ENCODE measurements at places on chromosomes 7 and 10.

DNA sequence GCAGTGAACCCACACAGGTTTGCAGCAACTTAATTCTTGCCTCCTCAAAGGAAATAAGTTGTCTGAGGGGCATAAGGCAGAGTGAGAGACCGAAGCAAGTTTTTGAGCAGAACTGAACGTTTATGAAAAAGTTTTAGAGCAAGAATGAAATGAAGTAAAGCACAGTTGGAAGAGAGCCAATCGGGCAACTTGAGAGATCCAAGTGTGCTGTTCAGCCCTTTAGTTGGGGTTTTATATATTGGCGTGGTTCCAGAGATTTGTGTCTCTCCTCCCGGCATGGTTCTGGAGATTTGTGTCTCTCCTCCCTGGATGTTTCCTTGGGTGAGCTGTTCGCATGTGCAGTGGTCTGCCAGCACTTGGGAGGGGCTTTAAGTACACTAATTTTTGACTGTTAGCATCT is 141.4 kb upstream of the DGKB start:
- no peak for DNase-seq

DNA sequence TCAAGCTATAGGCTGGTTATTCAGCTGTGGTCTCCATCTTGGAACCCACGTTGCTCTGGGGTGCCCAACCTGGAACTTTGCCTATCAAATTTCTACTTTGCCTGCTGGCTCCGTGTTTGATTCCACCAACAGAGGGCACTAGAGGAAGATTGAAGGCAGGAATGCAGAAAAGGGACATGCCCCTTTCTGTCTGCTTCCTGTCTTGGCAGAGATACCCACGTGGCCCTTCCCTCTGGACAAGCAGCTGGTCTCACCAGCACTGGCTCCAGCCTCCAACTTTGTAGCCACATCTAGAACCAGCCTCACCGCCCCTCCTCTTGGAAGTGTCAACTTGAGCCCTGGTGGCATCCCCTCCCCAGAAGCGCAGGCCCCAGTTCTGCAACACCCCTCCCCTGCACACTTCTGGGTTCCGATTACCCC is 52.1 kb upstream of the ZNF438 start:
- peak; percentile 71 for DNase-seq

GRCh38 chr7:30467271-30467670 is 11.3 kb downstream of the NOD1 start:
- no peak for DNase-seq

DNA sequence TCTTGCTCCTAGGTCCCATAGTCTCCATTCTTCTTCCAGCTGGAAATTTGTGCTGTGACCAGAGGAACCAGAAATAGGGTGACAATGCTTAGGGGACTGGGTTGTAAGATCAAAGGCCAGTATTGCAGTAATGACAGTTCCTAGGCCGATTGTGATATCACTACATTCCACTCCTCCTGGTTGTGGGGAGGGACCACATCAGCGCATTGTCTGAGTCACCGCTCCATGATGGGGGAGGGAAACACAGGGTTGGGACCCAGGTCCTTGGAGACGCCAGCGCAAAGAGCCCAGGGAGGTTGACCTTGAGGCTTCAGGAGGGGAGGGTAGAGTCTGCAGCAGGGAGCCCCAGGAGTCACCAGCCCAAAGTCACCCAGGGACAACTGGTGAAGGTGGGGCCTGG is 20.8 kb upstream of the GGCT start:
- no peak for DNase-seq

- no peak for DNase-seq
Measured at GRCh38 chr7:7895004-7895650, 73.5 kb upstream of the GLCCI1 start.

DNA sequence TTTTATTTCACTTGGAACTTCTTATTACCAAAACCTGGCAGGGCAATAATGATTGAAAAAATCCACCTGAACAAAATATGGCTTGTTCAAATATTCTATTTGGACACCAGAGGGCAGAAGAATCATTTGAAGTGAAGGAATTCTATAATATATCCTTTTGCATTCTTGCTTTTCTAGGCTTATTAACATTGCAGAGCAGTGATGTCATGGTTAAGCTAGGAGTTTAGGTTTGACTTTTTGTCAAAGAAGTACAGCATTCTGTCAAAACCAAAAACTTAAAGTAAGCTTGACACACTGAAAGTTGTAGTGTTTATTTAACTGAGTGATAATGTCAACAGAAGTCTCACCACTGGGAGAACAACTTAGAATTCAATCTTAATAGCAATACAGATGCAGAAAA is 156.0 kb downstream of the SEMA3D start:
- DNase-seq, result peak; percentile 80

DNA sequence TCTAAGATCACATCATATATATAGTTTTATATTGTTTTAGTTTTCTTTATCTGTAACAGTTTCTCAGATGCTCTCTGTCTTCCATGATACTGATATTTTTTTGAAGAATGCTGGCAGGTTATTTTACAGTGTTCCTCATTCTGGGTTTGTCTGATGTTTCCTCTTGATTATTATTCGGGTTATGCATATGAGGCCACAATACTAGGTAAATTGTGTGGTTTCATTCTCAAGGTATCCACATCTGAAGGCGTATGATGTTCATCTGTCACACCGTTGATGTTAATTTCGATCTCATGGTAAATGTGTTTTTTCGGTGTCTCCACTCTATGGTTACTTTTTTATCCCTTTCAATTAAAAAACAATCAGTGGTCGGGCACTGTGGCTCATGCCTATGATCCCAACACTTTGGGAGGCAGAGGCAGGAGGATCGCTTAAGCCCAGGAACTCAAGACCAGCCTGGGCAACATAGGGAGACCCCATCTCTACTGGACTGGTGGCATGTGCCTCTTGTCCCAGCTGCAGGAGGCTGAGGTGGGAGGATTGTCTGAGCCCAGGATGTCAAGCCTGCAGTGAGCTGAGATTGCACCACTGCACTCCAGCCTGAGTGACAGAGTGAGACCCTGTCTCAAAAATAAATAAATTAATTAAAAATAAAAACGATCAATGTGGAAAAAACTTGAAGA is 108.9 kb downstream of the TPST1 start:
- no peak for DNase-seq

DNA sequence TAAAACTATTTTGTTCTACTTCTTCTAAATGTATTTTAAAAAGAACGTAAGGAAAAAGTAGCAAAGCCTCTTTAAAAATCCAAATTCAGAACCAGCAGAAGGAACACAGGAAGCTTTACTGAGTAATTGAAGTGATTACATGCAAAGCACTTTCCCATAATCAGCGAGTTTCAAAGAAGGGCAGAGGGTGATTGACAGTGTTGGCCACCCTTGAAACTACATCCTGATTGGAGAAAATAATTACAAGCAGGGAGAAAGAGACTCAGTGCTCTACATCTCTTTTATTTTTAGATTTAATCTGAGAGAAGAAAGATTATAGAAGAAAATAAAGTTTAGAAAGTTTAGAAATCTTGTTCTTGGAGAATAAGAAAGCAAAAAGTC is 20.3 kb upstream of the HGF start:
- DNase-seq, result no peak

DNA sequence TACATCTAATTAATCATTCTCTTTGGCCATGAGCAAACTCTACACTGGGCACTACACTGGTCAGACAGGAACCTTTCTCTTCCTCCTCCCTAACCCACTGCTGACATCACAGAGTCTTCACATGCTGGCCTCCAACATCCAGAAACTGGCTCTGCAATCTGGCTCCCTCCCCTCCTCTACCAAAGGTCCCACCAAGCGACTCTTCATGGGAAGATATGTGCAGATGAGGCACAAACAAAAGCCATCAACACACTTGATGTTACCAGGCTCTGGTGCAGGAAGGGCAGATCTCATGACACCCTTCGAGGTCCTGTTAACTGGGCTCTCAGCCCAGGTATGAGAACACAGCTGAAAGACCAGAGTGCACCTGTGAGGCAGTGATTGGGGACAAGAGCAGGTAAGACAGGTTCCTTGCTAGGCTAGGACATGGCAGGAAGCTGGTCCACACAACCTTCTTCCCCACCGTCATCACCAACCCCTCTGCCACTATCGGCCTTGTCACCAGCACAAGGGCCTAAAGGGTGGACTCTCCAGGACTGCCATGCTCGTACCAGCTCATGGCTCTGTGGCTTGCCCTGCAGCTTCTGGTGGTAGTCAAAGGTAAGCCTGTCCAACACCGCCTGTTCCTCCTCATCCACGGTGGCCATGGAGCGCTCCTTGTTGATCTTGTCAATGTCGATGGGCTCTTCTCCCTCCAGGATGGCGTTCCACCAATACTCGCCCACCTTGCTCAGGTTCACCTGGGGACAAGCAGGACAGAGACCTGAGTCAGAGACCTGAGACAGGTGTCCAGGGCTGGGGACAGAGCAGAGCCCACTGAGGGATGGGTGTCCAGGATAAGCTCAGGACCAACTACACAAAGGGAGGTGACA is 66.6 kb upstream of the CAMK2B start:
- DNase-seq, result no peak

- DNase-seq, result no peak
Measured at GRCh38 chr7:93039786-93040185, 78.0 kb downstream of the SAMD9 start.

- DNase-seq, result no peak
Measured at GRCh38 chr10:75159519-75159918, 48.1 kb downstream of the SAMD8 start.

- no peak for DNase-seq
Measured at GRCh38 chr10:118458957-118459641, 117.0 kb upstream of the FAM204A start.

- no peak for DNase-seq
Measured at GRCh38 chr7:30846378-30846777, 65.3 kb upstream of the AQP1 start.

DNA sequence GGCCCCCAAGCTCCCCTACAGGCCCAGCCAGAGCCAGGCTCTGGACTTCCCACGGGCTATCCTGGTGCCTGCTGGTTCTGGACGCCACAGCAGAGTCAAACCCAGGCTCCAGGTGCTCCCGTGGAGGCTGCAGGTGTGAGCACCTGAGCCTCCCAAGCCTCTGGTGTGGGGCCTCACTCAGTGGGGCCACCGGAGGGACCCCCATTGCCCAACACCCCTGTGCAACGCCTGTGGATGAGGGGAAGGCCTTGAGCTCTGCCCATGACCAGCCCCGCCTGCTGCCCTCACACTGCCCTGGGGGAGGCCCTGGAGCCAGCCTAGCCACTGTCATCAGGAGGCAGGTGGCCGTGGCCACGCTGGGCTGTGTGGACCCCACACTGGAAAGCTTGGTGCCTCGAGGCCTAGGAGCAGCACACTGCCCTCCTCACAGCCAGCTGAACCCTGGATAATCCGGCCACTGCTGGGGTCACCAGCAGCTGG is 229.3 kb downstream of the MAD1L1 start:
- DNase-seq, result no peak

- no peak for DNase-seq
Measured at GRCh38 chr7:74318043-74318442, 28.8 kb downstream of the CLIP2 start.

DNA sequence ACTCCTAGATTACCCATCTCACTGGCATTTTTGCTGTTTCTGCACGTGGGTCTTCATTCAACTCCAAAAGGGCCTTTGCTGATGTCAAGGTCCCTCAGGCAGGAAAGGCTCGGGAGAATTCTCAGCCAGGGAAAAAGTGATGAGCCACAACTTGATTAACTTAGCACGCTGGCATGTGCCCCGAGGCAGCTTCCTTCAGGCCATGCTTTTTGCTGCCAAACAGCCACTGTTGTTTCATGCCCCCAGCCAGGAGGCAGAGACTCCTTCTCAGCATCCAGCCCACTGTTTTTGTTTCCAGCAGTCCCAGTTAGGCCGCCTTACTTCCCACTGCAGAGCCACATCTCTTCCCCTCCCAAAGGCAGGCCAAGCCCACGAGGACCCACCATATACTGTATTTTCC is 266.5 kb upstream of the YAE1 start:
- DNase-seq, result peak; percentile 22

GRCh38 chr10:93553482-93554315 is 12.8 kb upstream of the FFAR4 start:
- no peak for DNase-seq

DNA sequence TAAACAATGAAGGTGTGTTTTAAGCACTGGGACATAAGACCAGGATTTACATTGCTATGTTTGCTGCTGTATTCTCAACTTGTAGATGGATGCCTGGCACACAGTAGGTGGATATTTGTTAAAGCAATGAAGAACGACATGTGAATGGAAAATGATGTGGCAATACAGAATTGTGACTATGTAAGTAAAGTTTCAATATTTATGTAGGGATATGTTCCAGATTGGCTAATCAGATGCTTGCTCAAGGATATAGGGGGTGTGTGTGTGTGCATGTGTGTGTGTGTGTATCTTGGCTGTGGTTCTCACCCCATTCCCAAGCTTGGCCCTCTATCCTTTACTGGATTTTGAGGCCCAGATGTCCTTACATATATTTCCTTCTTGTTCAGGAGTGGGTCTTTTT is 42.7 kb upstream of the LAMB1 start:
- DNase-seq, result peak; percentile 31

- DNase-seq, result no peak
Measured at GRCh38 chr7:149223176-149223575, 16.3 kb upstream of the ZNF212 start.

DNA sequence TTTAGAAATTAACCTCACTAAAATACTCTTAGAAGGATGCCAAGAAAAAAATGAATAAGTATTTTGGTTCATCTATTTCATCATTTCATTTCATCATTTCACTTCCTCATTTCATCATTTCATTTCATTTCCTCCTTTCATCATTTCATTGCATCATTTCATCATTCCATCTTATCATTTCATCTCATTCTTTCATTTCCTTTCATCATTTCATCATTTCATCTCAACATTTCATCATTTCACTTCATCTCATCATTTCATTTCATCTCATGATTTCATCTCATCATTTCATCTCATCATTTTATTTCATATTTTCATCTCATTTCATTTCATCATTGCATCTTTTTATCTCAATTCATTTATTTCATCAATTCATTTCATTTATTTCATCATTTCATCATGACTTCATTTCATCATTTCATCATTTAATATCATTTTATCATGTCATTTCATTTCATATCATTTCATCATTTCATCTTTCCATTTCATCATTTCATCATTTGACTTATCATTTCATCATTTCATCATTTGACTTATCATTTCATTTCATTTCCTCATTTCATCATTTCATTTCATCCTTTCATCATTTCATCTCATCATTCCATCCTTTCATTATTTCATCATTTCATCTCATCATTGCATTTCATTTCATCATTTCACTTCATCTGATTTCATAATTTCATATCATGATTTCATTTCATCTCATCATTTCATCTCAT is 129.9 kb downstream of the ZNF92 start:
- no peak for DNase-seq

DNA sequence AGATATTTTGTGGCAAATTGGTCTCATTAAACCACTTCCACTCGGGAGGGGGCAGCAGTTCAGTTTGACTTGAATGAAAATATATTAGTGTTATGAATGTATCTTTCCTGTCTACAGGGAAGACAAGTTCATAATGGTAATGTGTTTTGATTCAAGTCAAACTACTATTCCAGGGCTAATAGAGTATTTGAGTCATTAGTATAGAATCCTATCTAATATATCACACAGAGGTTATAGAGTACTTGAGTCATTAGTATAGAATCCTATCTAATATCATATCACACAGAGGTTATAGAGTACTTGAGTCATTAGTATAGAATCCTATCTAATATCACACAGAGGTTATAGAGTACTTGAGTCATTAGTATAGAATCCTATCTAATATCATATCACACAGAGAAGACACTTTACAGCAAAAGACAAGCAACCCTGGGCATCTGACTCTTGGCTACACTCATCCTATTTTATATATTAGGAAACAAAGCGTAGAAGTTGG is 199.7 kb upstream of the MAGI2 start:
- DNase-seq, result no peak
